ENCODE measurements at places on chromosomes 4 and X.

DNA sequence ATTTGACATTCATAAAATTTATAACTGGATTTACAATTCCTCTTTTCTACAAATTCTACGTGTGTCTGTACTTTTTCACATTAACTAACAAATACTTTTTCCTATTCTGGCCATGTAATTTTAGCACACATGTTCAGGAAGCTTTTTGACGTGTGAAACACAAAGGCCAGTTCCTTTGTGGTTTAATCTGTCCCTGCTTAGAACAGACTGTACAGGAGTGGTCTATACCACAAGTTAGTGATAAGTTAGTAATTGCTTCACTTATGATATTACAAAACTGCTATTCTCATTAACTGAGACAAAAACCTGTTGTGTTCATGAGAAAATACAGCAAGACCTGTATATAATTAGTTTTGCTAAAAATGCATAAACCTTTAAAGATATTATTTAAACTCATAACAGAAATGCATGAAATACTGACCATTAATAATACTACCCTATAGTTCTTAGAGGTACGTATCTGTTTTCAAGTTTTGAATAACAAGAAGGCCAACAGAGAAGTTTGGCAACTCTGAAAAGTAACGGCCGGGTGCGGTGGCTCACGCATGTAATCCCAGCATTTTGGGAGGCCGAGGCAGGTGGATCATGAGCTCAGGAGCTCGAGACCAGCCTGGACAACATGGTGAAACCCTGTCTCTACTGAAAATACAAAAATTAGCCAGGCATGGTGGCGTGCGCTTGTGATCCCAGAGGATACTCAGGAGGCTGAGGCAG is 13.7 kb upstream of the AREG start:
- no peak for DNase-seq

DNA sequence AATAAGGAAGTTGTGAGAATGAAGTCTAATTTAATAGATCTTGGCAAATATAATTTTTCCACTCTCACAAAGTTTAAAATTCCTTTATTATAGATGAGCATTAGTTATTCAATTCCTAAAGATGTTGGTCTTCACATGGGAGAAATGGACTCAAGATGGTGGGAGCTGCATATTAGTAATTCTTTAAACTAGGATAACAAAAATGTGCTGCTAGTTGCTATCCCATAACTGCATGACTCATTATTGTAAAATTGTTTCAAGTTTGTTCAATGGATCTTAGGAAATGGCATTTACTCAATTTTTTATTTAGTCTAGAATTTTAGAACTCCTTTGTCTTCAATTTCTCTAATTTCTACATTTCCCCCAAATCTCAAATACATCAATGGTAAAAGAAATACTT is 155.8 kb downstream of the ATP10D start:
- no peak for DNase-seq

DNA sequence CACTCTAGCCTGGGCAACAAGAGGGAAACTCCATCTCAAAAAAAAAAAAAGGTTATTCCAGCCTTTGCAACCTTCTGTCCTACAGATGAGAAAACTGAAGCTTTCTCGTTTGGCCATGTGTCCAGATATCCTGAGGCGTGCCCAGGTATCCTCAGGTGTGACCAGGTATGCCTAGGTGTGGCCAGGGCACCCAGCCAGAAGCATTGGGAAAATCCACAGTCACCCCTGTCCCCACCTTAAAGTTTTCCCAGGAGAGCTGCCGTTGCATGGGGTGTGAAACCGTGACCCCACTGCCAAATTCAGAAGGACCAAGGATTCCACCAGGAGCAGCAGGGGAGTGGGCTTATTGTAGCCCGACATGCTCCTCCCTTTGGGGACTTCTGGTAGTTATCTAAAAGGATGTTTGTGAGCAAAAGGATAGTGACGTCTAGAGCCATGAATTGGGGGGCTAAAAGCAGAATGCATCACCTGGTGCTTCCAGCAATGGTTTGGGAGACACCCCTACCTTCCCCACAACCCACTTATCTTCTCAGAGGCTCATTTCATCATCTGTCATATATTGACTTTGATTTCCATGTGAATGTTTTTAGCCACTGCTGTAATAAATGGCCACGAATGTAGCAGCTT is 4.0 kb upstream of the DHRSX start:
- no peak for DNase-seq

DNA sequence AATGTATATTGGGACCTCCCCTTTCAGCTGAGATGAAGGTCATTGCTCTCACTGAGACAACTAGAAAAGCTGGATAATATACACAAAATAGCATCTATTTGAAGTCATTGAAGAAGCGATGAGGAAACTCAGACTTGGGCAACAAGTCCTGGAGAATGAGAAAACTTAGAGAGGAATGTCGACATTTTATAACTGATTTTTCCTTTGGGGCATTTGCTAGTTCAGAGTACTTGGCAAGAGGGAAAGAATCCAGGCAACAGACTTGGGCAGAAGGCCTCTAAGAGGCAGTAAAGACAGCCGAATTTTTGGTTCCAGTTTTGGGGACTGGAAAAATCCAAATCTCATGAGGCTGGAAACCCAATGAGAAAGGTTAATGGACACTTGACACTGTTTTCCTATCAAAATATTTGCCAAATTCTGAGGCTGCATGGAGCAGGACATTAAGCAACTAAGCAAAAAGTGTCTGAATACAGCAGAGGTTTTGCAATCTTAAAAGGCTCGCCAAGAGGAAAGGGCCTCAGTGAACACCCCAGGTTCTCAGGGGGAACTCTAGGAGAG is 21.0 kb upstream of the ANXA5 start:
- no peak for DNase-seq

DNA sequence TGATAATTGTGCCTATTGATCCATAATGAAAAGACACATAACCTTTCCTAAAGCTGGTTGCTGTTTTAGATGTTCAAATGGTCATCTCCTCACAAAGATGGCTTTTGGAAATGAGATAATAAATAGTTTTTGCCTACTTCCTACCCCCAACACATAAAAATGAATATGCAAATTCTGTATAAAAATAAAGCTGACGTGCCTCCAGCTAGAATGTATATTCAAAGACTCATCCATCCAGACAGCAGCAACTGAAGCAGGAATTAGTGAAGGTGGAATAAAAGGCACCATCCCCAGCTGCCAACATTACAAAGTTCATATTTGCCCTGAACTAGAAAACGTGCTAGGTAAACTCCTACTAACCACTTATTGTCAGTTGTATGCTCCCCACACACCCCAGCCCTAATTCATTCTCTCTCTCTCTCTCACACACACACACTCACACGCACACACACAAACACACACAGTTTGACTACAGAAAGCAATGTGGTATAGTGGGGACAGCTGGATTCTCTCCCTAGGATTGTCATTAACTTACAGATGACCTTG is 53.6 kb downstream of the PCDH19 start:
- DNase-seq: no peak

DNA sequence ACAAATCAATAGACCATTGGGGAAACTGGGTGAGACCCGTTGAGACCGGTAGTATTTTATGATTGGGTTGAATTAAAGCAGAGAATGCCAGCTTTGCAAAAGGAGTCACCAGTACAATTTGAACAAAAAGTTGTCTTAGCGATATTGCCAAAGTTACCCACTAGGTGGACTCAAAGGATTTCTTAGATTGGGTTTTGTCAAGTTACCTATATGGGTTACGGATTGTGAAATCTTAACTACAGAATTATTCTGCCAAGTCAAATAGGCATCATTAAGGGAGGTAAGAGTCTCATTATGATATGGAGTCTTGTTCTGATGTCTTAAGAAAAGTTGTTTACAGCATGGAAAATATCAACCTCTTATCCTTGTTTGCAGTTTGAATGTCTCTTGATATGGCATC is 15.0 kb upstream of the CT47A1 start:
- DNase-seq: no peak

DNA sequence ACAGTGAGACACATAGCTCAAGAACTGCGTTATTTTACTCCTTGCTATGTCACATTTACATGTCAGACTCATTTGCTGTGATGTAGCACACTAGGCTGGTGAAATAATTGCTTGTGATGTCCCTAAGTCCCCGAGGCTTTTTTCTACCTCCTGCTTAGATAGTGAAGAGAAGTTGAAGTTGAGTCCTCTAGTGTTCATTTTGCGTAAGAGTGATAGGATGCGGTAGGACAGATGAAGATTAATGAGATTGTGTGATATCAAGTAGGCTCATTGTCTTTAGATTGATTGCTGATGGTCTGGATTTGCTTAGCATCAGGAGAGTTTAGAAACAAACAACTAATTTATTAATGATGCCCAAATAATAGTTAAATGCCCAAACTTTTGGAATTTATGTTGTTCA is 173.6 kb upstream of the NUDT6 start:
- DNase-seq: no peak

DNA sequence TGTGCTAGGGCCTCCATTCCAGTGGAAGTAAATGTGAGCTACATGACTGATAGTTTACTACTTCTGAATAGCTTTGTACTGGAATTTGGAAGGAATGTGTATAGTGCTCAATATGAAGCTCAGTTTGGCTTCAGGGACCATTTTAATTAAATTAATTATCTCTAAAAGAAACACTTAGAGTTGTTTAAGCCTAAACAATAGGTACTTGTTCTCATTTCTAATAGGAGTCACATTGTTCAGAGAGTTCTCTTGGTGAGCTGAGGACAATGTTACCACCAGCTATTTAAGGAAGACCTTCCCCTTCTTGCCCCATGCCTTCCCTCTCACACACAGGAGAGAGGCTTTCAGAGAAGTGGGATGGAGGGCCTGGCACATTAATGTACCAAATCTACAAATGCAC is 78.3 kb downstream of the CHIC2 start:
- DNase-seq: no peak

DNA sequence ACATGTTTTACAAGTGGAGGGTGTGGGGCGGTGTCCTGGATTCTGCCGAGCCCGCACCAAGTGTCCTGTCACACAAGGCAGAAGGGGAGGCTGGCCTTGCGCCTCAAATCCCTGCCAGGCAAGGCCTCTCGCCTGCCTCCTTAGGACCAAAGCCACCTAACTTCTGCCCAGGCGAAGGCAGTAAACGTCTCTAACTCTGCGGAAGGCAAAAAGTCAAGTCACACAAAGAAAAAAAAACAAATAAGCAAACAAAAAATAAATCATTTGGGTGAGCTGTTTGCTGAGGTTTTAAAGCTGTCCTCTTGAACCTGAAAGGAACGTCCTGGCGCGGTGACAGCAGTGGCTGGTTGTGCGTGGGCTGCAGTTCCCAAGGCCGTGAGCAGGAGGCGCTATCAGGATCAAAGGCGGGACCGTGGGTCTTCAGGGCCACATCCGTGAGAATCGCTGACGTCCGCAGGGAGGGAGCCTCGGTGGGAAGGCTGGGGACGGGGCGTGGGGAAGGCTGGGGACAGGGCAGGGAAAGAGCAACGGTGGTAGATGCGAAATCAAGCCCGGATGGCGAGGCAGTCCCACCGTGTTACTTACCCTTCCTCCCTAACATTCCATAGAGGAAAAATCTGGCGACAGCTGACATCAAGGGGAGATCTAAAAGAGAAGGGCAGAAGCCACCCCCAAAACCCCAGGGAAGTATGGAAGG is 99.1 kb downstream of the TRAPPC11 start:
- no peak for DNase-seq

DNA sequence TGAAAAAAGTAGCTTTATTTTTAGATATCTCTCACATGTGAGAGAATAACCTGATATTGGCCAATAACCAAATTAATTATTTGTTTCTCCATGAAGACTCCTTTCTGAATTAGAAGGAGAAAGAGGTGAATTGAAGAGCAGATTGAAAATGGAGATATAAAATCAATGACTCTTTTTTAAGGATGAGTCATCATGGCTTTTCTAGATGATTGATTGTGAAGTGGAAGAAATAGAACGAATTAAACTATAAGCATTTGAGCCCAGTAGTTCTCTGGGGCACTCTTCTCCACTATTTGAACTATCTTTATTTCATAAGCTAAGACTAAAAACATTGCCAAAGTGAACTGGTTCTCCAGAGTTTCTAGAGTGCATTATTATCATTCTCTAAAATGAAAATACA is 137.2 kb upstream of the EDNRA start:
- no peak for DNase-seq

- no peak for DNase-seq
These were observed 61.6 kb upstream of the TMEM33 start for GRCh38 chr4:41873380-41874295.

- DNase-seq: no peak
These were observed 140.9 kb downstream of the SHOX start for GRCh38 chrX:771536-771935.

- no peak for DNase-seq
These were observed 6.8 kb upstream of the CXCL2 start for GRCh38 chr4:74105656-74106280.

GRCh38 chrX:130166503-130166777 is 799 bp upstream of the AIFM1 start:
- DNase-seq: no peak

DNA sequence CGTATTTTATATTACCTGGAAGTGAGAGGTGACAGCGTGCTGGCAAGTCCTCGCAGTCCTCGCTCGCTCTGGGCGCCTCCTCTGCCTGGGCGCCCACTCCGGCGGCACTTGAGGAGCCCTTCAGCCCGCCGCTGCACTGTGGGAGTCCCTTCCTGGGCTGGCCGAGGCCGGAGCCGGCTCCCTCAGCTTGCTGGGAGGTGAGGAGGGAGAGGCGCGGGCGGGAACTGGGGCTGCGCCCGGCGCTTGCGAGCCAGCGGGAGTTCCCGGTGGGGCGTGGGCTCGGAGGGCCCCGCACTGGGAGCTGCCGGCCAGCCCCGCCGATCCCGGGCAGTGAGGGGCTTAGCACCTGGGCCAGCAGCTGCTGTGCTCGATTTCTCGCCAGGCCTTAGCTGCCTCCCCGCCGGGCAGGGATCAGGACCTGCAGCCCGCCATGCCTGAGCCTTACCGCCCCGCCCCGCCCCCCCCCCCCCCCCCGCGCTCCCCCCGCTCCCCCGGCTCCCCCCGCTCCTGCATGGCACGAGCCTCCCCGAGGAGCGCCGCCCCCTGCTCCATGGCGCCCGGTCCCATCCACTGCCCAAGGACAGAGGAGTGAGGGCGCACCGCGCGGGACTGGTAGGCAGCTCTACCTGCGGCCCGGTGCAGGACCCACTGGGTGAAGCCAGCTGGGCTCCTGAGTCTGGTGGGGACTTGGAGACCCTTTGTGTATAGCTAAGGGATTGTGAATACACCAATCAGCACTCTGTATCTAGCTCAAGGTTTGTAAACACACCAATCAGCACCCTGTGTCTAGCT is 298.9 kb upstream of the MAGEB16 start:
- no peak for DNase-seq

GRCh38 chr4:57234252-57234775 is 124.1 kb upstream of the IGFBP7 start:
- DNase-seq: no peak

- DNase-seq: no peak
These were observed 952 bp downstream of the ARSD start for GRCh38 chrX:2928191-2928582.

GRCh38 chrX:41588271-41588670 is 100.5 kb upstream of the GPR34 start:
- DNase-seq: no peak

DNA sequence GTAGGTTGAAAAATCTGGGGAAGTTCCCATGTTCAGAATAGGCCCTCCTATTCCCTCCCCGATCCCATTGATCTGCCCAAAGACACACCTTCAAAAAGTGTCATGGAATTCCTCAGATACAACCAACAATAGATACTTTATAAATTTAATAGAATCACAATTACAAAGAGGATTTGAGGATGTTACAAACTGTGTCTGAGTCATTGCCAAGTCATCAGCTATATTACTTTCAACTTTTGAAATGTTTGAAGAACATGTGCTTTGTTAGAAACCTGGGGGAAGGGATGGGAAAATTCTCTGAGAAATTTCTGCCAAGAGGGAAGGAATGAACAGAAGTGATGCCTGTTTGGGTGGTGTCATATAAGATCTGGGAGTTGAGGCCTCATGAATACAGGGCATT is 46.7 kb downstream of the KCNIP4 start:
- no peak for DNase-seq

Measured in NCI-H187 (cell line).